Ovary (tissue), 10 donors: ENCODE measurements at places on chromosomes 2 and 18. TPM values are rescaled to one million over a fixed set of nuclear protein-coding genes. Genes with fewer than 3 reads are reported as not detected.

Gene SCN3A
- 1.8 TPM for total RNA-seq

Gene KCNIP3
- total RNA-seq = 9.9 TPM

Gene FOXI3
- total RNA-seq = not detected

Gene GALNT3
- total RNA-seq = 6.4 TPM

DNA sequence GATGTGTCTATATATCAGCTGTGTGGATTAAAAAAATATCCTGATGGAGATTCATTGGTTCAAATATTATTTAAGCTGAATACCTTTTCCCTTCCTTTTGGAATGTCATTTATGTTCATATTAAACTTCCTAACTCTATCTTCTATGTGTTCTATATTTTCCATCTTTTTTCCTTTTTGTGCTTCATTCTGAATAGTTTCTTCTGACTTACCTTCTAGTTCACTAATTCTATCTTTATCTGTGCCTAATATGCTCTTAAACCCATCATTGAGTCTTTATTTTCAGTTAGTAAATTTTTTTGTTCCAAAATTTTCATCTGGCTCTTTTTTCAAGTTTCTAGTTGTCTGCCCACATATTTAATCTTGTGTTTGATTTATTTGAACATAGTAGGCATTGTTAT lies 219.4 kb upstream of the STON1 start:
- H3K36me3 ChIP-seq = no peaks in the 10 kb centered on the region
- no peaks in the 10 kb centered on the region for H3K27me3 ChIP-seq

DNA sequence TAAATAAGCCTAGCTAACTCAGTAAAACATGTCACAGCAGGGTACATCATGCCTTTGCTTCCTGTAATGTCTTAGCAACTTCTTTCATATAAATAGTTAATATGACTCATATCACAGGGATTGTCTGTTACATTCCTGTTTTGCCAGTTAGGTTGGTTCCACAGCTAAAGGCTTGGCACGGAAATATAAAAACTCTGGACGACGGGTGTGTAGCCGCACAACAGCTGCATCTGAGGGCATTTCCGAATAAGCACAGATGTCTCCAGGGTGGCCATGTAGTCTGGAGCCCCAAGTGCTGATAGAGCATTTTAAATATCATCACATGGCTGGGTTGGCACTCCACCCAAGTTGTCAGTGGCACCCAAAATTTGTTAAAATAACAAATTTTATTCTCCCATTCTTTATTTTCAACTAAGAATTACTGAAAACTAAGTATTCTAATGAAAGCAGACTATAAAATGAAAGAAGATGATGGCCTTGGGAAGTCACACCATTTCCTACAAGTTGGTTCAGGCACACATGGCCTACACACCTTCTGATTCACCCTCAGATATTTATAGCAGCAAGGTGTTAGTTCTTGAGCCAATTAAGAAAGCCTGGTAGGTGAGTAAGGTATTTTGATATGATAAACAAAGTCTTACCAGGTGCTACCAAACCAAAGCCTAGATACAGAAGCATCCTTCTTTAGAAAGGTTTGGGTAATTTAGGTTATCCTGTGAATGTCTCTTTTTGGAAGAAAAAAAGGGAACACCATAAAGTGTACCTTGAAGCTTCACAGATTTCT lies 61.8 kb upstream of the STK17B start:
- H3K4me1 ChIP-seq = no peaks in the 10 kb centered on the region
- H3K27ac ChIP-seq = no peak overlapping the region
- H3K4me3 ChIP-seq = no peak overlapping the region

DNA sequence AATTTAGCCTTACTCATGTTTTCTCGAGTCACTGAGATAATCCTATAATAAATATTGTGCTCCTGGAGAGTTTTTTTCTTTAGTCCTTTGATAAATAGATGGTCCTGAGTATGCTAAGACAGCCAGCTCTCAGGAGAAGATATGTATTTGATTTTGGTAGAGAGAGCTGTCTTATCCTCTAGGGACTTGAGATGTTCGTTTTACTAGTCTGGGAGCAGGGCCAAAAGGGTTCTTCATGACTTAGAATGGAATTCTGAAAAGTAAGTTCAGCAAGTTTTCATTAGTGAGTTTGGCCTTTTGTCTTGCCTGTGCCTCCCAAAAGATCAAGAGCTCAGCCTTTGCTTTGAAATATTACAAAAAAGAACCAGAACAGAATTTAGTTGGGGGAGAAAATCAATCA lies 246.7 kb downstream of the BABAM2 start:
- peak overlapping the region; percentile 57 for H3K27ac ChIP-seq
- H3K4me3 ChIP-seq = no peak overlapping the region
- DNase-seq = no peak
- H3K4me1 ChIP-seq = peaks cover 10% of the 10 kb centered on the region
- H3K27me3 ChIP-seq = no peaks in the 10 kb centered on the region

- H3K4me1 ChIP-seq = no peaks in the 10 kb centered on the region
- H3K27me3 ChIP-seq = no peaks in the 10 kb centered on the region
- no peak overlapping the region for H3K4me3 ChIP-seq
These were observed 11.6 kb upstream of the TNP1 start for GRCh38 chr2:216871333-216871934.

GRCh38 chr18:47118981-47119380 lies 31.3 kb downstream of the HDHD2 start:
- H3K36me3 ChIP-seq = no peaks in the 10 kb centered on the region
- DNase-seq = no peak
- no peaks in the 10 kb centered on the region for H3K4me1 ChIP-seq
- H3K27ac ChIP-seq = no peak overlapping the region

- H3K36me3 ChIP-seq = no peaks in the 10 kb centered on the region
- H3K27me3 ChIP-seq = no peaks in the 10 kb centered on the region
- H3K4me1 ChIP-seq = peaks cover 7% of the 10 kb centered on the region
- no peak for DNase-seq
These were observed 24.0 kb downstream of the PRKAG3 start for GRCh38 chr2:218807626-218808025.

GRCh38 chr2:127011796-127012195 lies 95.2 kb downstream of the BIN1 start:
- H3K27me3 ChIP-seq = no peaks in the 10 kb centered on the region
- H3K36me3 ChIP-seq = no peaks in the 10 kb centered on the region
- H3K4me3 ChIP-seq = no peak overlapping the region
- peaks cover 2% of the 10 kb centered on the region for H3K4me1 ChIP-seq

DNA sequence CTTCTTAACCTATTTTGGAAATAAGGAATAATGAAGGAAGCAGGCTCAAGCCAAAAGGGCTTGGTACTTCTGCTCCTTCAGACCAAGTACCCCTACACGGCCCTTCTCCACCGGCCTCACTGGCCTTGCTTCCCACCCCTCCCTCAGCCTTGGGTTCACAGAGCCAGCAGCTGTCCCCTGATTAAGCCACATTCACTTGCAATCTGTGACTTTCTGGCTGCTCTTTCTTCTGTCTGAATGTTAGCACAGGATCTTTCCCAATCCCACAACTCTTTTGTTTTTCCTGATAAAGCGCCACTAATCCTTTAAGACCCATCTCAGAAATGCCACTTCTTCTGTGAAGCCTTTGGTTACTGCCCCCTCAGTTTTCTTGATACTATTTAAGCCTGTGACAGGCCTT lies 52.4 kb downstream of the REEP1 start:
- no peaks in the 10 kb centered on the region for H3K4me1 ChIP-seq
- H3K27ac ChIP-seq = no peak overlapping the region
- DNase-seq = no peak
- H3K36me3 ChIP-seq = no peaks in the 10 kb centered on the region
- H3K4me3 ChIP-seq = no peak overlapping the region
- no peaks in the 10 kb centered on the region for H3K27me3 ChIP-seq
